ENCODE measurements at places on chromosomes 3 and 15.
A peak's percentile ranks its signal among the peaks of the same experiment; 100 is the strongest.

GRCh38 chr15:89899295-89899945 is 5.6 kb upstream of the AP3S2 start:
- DNase-seq: no peak

DNA sequence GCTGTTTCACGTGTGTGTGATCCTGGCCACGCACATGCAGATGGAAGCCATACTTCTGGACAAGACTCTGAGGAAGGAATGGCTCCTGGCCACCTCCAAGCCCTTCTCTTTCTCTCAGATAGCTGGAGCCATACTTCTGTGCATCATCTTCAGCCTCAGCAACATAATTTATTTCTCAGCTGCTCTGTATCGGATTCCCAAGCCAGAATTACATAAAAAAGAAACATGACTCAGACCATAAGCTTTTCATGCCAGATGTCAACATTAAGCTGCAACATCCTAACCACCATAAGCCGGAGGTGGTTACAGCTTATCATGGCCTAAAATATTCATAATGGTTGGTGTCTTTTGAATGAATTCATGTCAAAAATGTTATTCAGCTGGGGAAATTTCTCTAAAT is 10.6 kb upstream of the KIF23 start:
- DNase-seq: no peak

DNA sequence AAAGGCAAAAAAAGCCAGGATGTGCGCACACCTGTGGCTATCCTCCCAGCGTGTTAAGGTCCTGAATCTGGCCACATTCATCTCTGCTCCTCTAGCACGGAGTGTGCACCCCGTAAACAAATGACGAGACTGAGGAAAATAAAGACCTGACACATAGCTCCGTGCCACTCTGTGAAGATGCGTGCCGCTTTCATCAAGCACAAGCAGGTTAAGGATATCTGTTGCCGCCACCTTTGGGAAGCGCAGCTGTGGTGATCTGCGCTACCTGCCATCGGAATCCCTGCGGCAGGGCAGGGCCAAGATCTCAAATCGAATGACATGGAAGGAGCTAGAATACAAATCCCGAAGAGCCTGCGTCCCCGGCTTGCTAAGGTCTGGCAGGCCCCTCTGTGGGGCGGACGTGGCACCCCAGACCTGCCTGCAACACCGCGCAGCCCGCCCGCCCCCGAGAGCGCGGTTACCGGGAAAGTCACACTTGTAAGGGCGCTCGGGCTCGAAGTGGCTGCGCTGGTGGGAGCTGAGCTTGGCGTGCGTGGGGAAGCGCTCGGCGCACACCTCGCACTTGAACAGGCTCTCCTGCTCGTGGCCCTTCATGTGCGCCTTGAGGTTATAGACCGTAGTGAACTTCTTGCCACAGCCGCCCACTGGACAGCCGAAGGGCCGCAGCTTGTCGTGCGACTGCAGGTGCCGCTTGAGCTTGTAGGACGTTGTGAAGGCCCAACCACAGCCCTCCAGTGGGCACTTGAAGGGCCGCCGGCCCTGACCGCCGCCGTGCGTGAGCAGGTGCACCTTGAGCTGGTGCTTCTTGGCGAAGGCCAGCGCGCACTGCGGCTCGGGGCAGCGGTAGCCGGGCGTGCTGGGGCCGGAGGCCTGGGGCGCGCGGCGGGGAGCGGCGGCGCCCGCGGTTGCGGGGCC is 936 bp downstream of the ZXDC start:
- DNase-seq: peak; percentile 40

- DNase-seq: no peak
Observed at GRCh38 chr3:138051947-138052802, 42.2 kb downstream of the CLDN18 start.

DNA sequence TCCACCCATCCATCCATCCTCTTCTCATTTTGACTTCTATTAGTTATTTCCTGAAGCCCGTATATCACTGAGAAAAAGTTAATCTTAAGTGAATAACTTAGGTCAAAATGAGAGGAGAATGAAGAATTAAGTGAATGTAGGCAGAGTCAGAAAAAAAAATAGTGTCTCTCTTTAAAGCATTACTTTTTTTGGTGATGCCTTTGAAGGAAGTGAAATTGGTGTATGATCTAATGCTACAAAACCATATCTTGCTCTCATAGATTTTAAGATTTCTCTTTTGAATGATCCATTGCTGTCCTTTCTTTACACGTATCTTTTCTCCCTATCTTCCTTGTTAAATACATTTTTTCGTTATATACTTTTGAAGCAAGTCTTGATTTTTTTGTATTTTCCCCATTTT is 23.4 kb downstream of the FNDC3B start:
- no peak for DNase-seq

- no peak for DNase-seq
Observed at GRCh38 chr3:168489301-168489700, 393.6 kb upstream of the GOLIM4 start.

- no peak for DNase-seq
Observed at GRCh38 chr3:4546346-4547178, 53.4 kb downstream of the ITPR1 start.

DNA sequence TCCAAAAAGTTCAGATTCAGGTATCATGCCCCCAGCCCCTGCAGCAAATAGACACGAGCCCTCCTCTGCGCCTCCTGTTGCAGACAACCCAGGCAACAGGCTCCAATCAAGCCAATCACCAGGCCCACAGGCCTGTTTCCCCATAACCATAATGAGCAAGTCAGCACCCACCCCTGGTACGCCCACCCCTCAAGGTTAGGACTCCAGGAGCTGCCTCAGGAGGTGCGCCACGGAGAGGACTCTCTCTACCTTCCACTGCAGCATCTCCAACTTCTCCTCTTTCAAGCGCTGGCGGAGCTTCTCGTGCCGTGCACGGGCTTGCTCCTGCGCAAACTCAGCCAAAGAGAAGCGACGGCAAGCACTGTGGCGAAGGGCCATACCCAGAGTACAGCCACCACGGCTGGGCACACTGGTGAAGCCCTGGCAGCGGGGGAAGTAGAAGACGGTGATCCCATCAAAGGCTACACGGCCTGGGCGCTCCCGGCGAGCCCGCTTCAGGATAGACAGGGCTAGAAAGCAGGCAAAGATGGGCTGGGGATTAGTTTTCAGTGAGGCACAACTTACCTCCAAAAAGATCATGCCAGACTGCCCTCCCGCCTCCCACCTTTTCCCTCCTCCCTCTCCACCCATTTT is 8.5 kb downstream of the CSRNP1 start:
- no peak for DNase-seq

- no peak for DNase-seq
Observed at GRCh38 chr3:13873818-13874217, 6.1 kb downstream of the WNT7A start.

DNA sequence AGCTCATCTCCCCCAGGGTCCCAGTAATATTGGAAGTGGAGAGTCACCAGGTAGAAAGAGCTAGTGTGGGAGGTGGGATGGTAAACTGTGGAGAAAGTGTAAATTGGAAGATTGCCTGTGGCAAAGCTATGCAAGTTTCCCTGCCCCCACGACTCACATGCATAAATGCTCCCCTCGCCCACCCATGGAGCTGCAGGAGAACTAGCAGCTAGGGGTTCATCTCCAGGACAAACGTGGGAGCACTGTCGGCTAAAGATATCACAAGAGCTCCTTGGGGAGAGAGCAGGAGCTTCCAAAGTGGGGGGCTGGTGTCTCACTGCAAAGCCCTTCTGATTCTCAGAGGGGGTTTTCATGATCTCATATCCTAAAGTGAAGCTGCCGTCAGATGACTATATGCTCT is 91.4 kb upstream of the PLCL2 start:
- DNase-seq: no peak

DNA sequence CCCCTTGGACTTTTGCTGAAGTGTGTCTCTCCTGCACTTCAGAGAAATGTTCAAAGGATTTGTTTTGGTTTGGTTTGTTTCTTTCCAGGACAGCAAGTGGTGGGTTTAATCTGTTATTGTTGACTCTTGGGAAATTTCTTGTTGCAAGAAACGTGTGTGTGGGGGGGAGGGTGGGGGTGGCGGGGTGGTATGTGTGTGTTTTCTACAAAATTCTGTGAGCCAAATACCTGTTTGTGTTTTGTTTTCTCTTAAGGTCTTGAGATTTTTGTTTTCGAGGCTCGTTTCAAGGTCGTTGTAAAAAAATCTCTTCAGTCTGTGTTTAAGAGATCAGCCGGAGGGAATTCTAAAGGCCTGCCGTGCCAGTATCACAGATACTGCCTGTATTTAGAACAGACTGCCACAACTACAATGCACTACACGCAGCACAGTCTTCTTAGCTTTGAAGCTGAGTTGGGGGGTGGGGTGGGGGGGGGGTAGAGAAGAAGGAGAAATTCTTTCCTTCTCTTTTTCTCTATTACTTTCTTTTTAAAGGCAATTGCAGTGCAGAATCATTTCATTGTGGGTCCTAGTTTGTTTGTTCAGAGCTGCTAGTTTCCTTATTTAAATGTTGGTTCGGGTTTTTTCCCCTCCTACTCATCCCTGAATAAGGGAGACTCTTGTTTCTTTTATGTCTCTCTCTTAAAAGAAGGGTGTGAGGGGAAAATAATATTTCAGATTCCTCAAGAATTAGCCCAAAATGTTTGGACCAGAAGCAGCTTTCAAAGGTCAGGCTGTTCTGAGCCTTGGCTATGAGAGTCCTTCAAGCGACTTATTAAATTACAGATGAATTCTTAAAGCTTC is 1.4 kb upstream of the BCL6 start:
- peak; percentile 16 for DNase-seq

DNA sequence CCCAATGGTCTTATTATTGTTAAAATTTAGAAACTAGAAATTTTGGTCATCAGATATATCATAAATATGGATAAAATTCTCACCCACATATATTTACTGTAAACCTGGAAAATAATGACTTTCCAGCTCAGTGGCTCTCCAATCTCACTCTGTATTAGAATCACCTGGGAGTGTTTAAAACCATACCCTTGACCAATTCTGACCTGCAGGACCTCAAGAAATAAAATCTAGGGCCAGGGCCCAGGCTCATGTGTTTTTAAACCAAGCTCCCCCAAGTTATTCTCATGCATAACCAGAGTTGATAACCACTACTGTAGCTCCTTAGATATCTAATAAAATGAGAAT is 372.1 kb downstream of the SHQ1 start:
- DNase-seq: no peak

GRCh38 chr15:74835312-74835823 is 7.6 kb downstream of the ULK3 start:
- DNase-seq: peak; percentile 20

Measured in hypothalamus (tissue), 51 donors.